NCI-H187 treated with DMSO at 0.1 percent for 48 hours (cell line): ENCODE measurements at places on chromosomes 2 and 18.

GRCh38 chr18:23711426-23711825 is 22.2 kb downstream of the LAMA3 start:
- no peak for DNase-seq

GRCh38 chr2:188965563-188965962 is 8.6 kb upstream of the COL3A1 start:
- DNase-seq, result no peak

- DNase-seq, result no peak
Observed at GRCh38 chr2:169240405-169240804, 121.9 kb downstream of the LRP2 start.

- DNase-seq, result no peak
Observed at GRCh38 chr2:26245810-26246209, 1.1 kb downstream of the HADHB start.

- DNase-seq, result no peak
Observed at GRCh38 chr2:37367984-37368383, 23.6 kb downstream of the QPCT start.

DNA sequence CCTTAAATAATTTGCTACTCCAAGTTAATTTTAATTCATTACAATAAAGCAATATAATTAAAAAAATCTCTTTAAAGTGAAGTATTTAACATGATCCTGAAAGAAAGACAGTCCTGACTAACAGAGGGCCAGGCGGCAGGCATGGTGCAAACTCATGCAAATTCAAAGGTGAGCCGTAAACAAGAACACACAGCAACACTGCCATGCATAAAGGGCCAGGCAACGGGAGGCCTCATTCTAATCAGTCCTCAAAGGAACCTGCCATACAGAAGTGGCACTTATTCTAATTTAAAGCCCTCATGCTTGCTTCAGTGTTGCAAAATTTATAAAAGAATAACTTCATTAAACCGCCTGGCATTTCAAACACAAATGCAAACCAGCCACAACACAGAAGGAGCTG is 277.0 kb downstream of the ZNF521 start:
- DNase-seq, result no peak

DNA sequence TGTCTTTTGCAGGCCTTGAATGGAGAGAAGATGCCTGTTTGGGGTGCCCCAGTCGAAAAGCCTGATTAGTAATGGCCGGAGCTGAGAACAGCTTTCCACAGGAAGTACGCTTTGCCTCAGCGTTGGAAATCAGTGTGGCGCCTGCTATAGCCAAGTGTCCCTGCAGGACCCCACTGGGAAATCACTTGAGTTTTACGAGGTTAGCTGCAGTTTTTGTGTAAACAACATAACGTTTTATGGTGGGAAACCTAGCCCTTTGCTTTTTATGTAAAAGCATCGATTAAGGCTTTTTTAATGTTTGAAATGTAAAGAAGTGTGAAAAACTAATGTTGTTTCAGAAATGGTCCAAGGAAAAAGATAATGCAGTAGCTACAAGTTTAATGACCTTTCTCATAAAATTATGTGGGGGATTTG is 234.2 kb downstream of the TTC32 start:
- DNase-seq, result no peak

DNA sequence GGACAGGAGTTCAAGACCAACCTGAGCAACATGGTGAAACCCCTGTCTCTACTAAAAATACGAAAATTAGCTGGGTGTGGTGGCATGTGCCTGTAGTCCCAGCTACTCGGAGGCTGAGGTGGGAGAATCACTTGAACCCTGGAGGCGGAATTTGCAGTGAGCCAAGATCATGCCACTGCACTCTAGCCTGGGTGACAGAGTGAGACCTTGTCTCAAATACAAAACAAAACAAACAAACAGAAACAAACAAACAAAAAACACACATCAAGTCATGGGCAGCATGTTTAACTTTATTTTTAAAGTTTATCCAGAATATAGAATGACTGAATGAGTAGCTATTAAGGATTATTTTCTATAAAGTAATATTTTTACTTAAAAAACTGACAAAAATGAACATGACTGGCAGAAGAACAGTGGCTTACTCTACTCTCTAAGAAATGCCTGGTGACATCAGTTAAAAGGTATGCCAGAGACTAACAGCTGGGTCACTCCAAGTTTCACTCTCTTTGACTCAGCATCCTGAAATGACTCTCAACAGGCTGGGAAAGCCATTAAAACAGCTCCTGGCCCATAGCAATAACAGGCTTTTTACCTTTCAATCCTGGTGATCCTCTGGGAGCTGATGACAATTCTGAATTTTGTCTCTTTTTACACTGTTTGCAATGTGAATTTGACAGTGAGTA is 281.6 kb upstream of the STON1 start:
- DNase-seq, result no peak

- no peak for DNase-seq
Observed at GRCh38 chr2:144770616-144771230, 250.8 kb upstream of the ZEB2 start.

- no peak for DNase-seq
Observed at GRCh38 chr2:199370150-199370780, 87.5 kb downstream of the SATB2 start.

DNA sequence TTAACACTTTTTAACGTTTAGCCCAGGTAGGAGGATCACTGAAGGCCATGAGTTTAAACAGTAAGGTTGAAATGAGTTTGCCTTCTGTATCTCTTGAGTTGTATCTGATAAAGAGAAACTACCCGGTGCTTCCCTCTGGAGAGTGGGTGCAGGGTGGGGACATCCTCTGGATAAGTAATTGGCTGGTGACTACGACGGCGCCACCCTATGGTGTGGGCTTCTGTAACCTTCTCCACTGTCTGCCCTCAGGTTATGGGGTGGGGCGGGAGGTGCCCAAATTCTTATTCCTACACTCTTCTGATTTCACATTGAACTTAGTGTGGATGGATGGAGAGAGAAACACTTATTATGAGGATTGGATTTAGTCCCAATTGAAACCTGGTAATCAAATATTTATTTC is 68.8 kb downstream of the LDLRAD4 start:
- DNase-seq, result no peak

- no peak for DNase-seq
Observed at GRCh38 chr2:2826621-2827020, 495.5 kb upstream of the MYT1L start.

GRCh38 chr2:45237128-45237527 is 227.9 kb upstream of the SIX2 start:
- no peak for DNase-seq

- DNase-seq, result no peak
Observed at GRCh38 chr18:48785091-48785614, 165.6 kb downstream of the SMAD7 start.

GRCh38 chr2:69046221-69046662 is 33.3 kb downstream of the ANTXR1 start:
- no peak for DNase-seq

- DNase-seq, result no peak
Observed at GRCh38 chr2:85814802-85815550, 61.2 kb downstream of the ATOH8 start.

GRCh38 chr2:14494759-14495158 is 137.8 kb upstream of the LRATD1 start:
- DNase-seq, result no peak

GRCh38 chr18:8231316-8231715 is 377.9 kb upstream of the RAB12 start:
- DNase-seq, result no peak

GRCh38 chr2:105712166-105712915 is 32.4 kb upstream of the NCK2 start:
- DNase-seq, result no peak

DNA sequence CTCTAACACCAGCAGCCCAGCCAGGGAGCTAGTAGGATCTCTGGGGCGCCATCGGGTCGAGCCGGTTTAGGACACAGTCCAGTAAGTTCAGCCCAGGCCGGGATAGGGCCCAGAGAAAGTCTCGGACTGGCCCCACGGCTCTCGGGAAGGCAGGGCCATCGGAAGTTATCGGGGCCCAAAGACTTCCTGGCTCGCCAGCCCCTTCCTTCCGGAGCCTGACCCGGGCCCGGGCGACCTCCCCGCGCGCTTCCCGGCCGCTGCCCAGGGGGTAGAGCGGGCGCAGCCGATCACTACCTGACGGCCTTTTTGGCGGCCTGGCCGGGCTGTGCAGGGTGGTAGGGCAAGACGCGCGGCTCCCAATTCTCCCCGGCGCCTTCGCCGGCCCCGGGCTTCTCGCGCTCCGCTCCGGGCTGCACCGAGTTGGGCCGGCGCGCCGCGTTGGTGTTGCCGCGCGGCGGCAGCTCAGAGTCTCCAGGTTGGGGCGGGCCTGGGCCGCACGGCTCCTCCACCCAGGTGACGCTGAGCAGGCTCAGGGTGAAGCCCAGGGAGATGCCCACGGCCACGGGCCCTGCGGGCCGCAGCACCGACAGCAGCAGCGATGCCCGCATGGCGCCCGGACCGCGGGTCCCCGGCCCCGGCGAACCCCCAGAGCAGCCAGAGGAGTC is 546 bp downstream of the CHPF start:
- no peak for DNase-seq

DNA sequence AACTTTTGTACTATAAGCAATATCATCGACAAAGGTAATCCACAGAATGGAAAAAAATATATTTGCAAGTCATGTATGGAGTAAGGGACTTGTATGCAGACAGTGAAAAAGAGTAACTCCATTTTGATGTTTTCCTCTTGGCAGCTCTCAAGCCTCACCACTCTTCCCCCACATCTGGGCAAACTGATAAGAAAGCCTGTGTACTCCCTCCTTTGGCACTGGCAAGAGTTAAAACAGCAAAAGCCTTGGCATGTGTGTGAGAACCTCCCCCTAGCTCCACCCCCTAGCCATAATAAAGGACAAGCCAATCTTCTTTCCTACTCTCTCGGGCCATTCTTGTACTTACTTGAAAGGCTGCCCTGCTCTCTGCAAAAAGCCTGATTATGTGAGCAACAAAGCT is 335.2 kb downstream of the LRATD1 start:
- DNase-seq, result no peak

GRCh38 chr2:128557831-128558241 is 239.2 kb upstream of the HS6ST1 start:
- no peak for DNase-seq

GRCh38 chr2:74379851-74380789 is at the start of gene DCTN1:
TSS of gene DCTN1 (minus strand) at chr2:74380311. CDS start at chr2:74380037, 274 bp downstream.
- no peak for DNase-seq

GRCh38 chr2:176138923-176139660 is 9.6 kb downstream of the HOXD8 start:
- no peak for DNase-seq

- DNase-seq, result no peak
Observed at GRCh38 chr2:150426315-150426714, 61.2 kb downstream of the RND3 start.

DNA sequence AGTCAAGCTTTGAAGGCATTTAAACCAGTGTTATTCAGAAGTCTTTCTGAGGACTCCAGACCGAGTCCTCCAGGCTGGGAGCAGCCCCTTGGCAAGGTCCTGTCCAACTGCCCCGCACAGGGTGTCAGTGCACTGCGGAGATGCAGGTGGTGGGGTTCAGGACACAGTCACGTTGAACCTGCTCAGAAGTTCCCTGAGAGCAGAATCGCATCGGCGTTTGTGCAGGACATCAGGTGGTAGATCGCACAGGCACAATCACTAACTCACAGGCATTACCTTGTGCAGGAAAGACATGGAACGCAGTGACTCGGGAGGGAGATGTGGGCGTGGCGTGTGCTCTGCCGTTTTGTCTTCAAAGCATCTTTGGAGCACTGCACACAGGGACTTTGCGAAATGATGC is 10.4 kb downstream of the COPS9 start:
- DNase-seq, result no peak

GRCh38 chr18:55001394-55002024 is 42.2 kb upstream of the CCDC68 start:
- DNase-seq, result peak; percentile 36

GRCh38 chr2:36468463-36469105 is 113.0 kb downstream of the CRIM1 start:
- DNase-seq, result no peak

- DNase-seq, result no peak
Observed at GRCh38 chr2:95159690-95160449, at the start of gene ZNF514. TSS of gene ZNF514 (minus strand) at chr2:95159848. CDS start at chr2:95153253, 6,595 bp downstream.

- no peak for DNase-seq
Observed at GRCh38 chr2:16250466-16250865, 310.1 kb downstream of the MYCN start.

- DNase-seq, result no peak
Observed at GRCh38 chr2:120347396-120348060, 1.6 kb downstream of the INHBB start.

GRCh38 chr2:238431-238830 is 25.4 kb downstream of the SH3YL1 start:
- DNase-seq, result no peak

DNA sequence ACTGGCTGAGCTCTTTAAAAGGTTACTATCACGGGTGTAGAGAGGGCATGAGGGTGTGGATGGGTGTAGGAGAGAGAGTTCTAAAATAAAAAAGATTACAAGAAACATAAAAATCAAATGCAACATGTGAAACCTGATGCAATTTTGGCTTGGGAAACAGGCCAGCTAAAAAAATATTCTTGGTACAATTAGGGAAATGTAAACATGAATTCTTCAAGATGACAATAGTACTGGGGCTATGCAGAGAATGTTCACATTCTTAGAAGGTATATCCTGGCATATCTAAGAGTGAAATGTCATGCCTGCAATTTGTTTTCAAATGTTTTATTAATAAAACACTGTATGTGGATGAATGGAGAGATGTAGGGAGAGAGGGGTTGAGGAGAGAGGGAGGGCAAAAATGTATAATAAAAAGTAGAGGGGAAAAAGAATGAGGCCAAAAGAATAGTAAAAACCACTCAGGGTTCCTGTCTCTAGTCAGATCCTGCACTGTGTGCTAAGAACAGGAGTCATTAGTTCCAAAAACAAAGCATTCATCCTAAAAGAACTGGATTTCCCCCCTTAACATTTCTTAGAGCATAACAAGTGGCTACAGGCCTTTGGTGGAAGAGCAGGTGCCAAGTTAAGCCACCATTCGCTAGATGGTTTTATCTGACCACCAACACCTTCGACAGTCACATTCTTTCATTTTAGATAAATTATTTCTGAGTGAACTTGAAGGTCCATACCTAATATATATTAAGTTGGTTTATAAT is 77.3 kb downstream of the LPIN2 start:
- no peak for DNase-seq

DNA sequence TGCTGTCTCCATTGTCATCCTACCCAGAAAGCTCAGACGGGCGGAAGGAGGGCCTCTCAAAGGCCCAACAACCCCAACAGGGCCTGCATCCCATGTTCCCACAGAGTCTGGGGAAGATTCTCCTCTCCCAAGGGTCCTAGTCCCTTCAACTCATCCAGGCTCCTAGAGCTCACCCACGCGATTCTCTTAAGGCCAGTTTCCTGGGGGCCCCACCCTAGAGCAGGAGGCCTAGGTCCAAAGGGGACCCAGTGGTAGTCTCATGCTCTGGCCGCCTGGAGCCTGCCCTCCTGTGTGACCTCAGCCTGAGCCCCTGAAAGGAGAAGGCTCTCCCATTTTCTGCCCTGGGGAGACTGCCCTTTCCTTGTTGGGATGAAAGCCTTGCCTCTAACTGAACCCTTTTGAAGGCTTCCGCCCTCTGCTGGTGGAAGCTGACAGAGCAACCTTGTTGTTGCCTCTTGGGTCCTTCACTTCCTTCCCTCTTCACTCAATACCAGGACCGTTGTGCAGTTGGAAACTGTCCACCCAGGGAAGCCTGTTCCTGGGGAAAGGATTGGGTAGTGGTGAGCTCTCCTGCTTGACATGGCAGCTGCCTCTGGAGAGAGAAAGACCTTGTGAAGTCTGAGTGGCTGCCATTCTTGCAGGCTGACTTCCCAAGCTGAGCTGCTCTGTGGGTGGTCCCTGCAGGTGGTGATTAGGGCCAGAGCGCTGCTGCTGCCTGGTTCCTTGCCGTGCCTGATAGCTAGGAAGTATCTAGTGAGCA is 86.0 kb upstream of the ALPP start:
- DNase-seq, result no peak
